Mesothelial cell of epicardium (in vitro differentiated cells): ENCODE measurements at places on chromosomes 1 and 21. TPM values are rescaled to one million over a fixed set of nuclear protein-coding genes. Genes with fewer than 3 reads are reported as not detected.
A peak's percentile ranks its signal among the peaks of the same experiment; 100 is the strongest.

The UTS2 gene
- total RNA-seq = not detected in 3 replicates

GRCh38 chr1:62840555-62840954 is 56.6 kb downstream of the ATG4C start:
- H3K4me3 ChIP-seq = no peak overlapping the region
- no peak overlapping the region for H3K27ac ChIP-seq
- no peaks in the 10 kb centered on the region for H3K27me3 ChIP-seq
- no peak for DNase-seq

- no peaks in the 10 kb centered on the region for H3K27me3 ChIP-seq
- no peak overlapping the region for H3K4me3 ChIP-seq
- H3K36me3 ChIP-seq = peaks cover 2% of the 10 kb centered on the region
- DNase-seq = no peak
- no peaks in the 10 kb centered on the region for H3K4me1 ChIP-seq
These were observed 23.9 kb downstream of the CD2 start for GRCh38 chr1:116777831-116778830.

- H3K27ac ChIP-seq = no peak overlapping the region
- DNase-seq = no peak
- H3K36me3 ChIP-seq = no peaks in the 10 kb centered on the region
- H3K27me3 ChIP-seq = no peaks in the 10 kb centered on the region
These were observed 164.8 kb downstream of the TNFSF18 start for GRCh38 chr1:172885971-172886370.

DNA sequence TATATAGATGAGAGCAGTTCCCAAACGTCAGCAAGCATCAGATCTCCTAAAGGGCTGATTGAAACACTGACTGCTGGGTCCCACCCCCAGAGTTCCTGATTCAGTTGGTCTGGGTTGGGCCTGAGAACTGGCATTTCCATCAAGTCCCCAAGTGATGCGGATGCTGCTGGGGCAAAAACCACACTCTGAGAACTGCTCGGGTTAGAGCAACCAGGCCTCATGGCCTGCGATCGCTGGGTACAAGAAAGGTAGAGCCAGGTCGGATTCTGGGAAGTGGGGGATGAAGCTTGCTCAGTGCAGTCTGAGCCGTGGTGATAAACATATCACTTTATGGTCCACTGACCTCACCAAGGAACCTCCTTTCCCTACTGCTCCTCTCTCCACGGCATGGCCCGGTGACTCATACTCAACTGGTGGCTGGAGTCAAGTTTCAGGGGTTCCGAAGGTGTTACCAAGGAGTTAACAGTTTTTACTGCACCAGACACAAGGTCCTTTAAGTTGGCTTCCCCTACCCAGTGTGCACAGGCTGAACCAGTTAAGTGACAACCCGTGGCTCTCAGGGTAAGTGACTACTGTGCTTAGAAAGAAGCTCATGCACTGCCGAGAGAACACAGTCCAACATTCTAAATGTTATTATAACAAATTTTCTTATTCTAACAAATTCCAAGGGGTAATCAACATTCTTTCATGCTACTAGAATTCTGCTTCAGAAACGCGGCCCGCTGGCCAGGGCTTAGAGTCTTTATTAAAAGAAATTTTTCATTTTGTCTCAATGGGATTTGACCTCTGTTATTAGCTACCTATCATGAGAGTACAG is 153.5 kb downstream of the TGFBR3 start:
- peak overlapping the region; percentile 62 for H3K27ac ChIP-seq
- H3K27me3 ChIP-seq = no peaks in the 10 kb centered on the region
- H3K36me3 ChIP-seq = no peaks in the 10 kb centered on the region
- no peak for DNase-seq

GRCh38 chr1:236289492-236290131 is 7.9 kb upstream of the ERO1B start:
- H3K4me1 ChIP-seq = peaks cover 7% of the 10 kb centered on the region
- no peak overlapping the region for H3K4me3 ChIP-seq
- H3K27me3 ChIP-seq = peaks cover 39% of the 10 kb centered on the region
- H3K36me3 ChIP-seq = no peaks in the 10 kb centered on the region
- H3K27ac ChIP-seq = no peak overlapping the region
- no peak for DNase-seq

- peaks cover 6% of the 10 kb centered on the region for H3K36me3 ChIP-seq
- peaks cover 38% of the 10 kb centered on the region for H3K4me1 ChIP-seq
- peak overlapping the region; percentile 98 for H3K27ac ChIP-seq
These were observed 685 bp downstream of the CRTC2 start for GRCh38 chr1:153957744-153958110.

- peaks cover 8% of the 10 kb centered on the region for H3K4me1 ChIP-seq
- no peak overlapping the region for H3K4me3 ChIP-seq
- no peak overlapping the region for H3K27ac ChIP-seq
These were observed 52.0 kb downstream of the SLX9 start for GRCh38 chr21:44991538-44992483.

The OR6F1 gene
- not detected in 3 replicates for total RNA-seq

- H3K36me3 ChIP-seq = no peaks in the 10 kb centered on the region
- H3K27me3 ChIP-seq = no peaks in the 10 kb centered on the region
- H3K4me1 ChIP-seq = peaks cover 9% of the 10 kb centered on the region
- DNase-seq = no peak
- H3K4me3 ChIP-seq = no peak overlapping the region
- H3K27ac ChIP-seq = no peak overlapping the region
These were observed 5.1 kb upstream of the HP1BP3 start for GRCh38 chr1:20792196-20792595.

GRCh38 chr21:26965040-26965906 is 1.6 kb downstream of the ADAMTS5 start:
- H3K27me3 ChIP-seq = peaks cover 36% of the 10 kb centered on the region
- peak; percentile 72 for DNase-seq
- H3K4me1 ChIP-seq = peaks cover 34% of the 10 kb centered on the region
- H3K27ac ChIP-seq = no peak overlapping the region

DNA sequence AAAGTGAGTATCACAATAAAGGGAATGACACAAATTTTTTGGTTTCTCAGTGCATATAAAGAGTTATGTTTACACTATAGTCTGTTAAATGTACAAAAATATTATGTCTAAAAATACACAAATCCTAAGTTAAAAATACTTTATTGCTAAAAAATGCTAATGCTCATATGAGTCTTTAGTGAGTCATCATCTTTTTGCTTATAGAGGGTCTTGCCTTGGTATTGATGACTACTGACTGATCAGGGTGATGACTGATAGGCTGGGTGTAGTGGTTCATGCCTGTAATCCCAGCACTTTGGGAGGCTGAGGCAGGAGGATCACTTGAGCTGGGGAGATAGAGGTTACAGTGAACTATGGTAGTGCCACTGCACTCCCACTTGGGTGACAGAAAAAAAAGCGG is 12.9 kb upstream of the NUF2 start:
- H3K4me1 ChIP-seq = peaks cover 9% of the 10 kb centered on the region
- peaks cover 2% of the 10 kb centered on the region for H3K36me3 ChIP-seq
- H3K27me3 ChIP-seq = no peaks in the 10 kb centered on the region
- no peak overlapping the region for H3K27ac ChIP-seq
- no peak for DNase-seq

The OR10J1 gene
- total RNA-seq = not detected in 3 replicates

- H3K4me1 ChIP-seq = peaks cover 31% of the 10 kb centered on the region
- H3K27ac ChIP-seq = peak overlapping the region; percentile 40
- H3K27me3 ChIP-seq = no peaks in the 10 kb centered on the region
- DNase-seq = no peak
- peaks cover 15% of the 10 kb centered on the region for H3K36me3 ChIP-seq
- H3K4me3 ChIP-seq = no peak overlapping the region
These were observed 5.0 kb downstream of the TOR1AIP2 start for GRCh38 chr1:179872558-179872957.

GRCh38 chr1:82538876-82539275 is 738.1 kb downstream of the ADGRL2 start:
- peaks cover 13% of the 10 kb centered on the region for H3K36me3 ChIP-seq
- H3K27me3 ChIP-seq = no peaks in the 10 kb centered on the region
- no peak for DNase-seq

The PTPN7 gene
- total RNA-seq = 0.31 to 0.49 TPM (median 0.32 TPM) in 3 replicates

DNA sequence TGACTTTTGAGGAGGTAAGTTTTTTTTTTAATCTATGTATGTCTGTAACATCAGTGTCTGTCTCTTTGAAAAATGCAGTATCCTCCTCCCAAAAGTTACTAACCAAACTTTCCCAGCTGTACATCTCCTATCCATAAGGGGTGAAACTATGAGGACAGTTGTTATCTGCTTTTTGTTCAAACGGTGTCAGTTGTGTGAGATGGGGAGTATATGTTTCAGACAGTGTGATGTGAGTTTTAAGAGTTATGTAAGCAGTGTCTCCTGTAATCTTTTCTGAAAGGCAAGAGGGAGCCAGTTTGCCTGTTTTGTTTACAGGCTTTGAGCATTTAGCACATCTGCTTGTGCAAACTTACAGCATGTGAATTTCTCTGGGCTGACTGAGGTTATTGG is 34.8 kb upstream of the CACYBP start:
- H3K27me3 ChIP-seq = no peaks in the 10 kb centered on the region
- no peak overlapping the region for H3K4me3 ChIP-seq
- peaks cover 2% of the 10 kb centered on the region for H3K36me3 ChIP-seq

The NR1I3 gene
- not detected in 3 replicates for total RNA-seq

- no peak for DNase-seq
- H3K27ac ChIP-seq = no peak overlapping the region
- H3K36me3 ChIP-seq = peaks cover 40% of the 10 kb centered on the region
- peaks cover 9% of the 10 kb centered on the region for H3K4me1 ChIP-seq
- H3K4me3 ChIP-seq = no peak overlapping the region
These were observed 40.1 kb downstream of the F3 start for GRCh38 chr1:94501426-94501825.

The FASLG gene
- not detected in 3 replicates for total RNA-seq

DNA sequence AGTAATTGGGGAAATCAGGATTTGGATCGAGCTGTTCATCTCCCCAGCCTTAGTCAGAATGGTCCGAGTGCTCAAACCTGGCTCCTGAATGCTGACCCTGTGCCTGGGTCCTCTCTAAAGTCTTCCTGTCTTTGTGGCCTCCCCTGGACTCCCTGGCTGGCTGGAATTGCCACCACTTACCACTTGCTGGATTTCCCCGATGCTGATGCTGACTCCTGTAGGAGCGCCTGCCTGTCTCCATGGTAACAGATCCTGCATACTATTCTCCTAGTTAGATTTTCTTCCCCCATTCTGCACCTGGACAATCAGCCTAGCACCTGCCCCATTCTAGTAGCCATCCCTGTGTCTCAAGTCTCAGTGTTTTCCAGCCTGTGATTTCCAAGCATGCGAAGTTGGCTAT is 382.2 kb upstream of the ESRRG start:
- H3K4me3 ChIP-seq = no peak overlapping the region
- H3K27ac ChIP-seq = no peak overlapping the region
- peaks cover 85% of the 10 kb centered on the region for H3K27me3 ChIP-seq
- no peak for DNase-seq
- H3K4me1 ChIP-seq = no peaks in the 10 kb centered on the region

The UBASH3A gene
- not detected in 3 replicates for total RNA-seq

The LCE3D gene
- not detected in 3 replicates for total RNA-seq

GRCh38 chr1:91234181-91234580 is 170.5 kb downstream of the HFM1 start:
- no peak overlapping the region for H3K27ac ChIP-seq
- no peaks in the 10 kb centered on the region for H3K36me3 ChIP-seq
- no peak overlapping the region for H3K4me3 ChIP-seq
- H3K4me1 ChIP-seq = no peaks in the 10 kb centered on the region
- DNase-seq = no peak

DNA sequence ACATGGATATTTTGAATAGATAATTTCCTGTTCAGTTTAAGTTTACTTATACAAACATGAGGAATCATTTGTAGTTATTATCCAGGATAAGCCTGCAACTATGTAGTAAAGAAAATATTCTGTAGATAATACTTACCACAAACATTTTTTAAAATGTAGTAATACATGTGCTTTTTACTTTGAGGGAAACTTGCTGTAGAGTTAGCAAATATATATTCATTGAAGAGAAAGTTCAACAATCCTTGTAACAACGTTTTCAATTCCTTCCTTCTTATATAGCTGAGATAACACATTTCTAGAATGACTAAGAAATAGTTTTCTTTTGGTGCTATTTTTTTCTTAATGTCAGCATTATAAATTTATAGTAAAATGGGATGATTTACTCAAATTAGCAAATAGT is 664.6 kb upstream of the ADAMTS5 start:
- H3K4me3 ChIP-seq = no peak overlapping the region
- H3K27ac ChIP-seq = no peak overlapping the region
- H3K36me3 ChIP-seq = no peaks in the 10 kb centered on the region
- no peaks in the 10 kb centered on the region for H3K27me3 ChIP-seq

GRCh38 chr1:94119796-94120569 is 965 bp downstream of the ABCA4 start:
- H3K27ac ChIP-seq = peak overlapping the region; percentile 99
- no peak for DNase-seq
- H3K36me3 ChIP-seq = no peaks in the 10 kb centered on the region
- H3K4me1 ChIP-seq = peaks cover 79% of the 10 kb centered on the region
- H3K4me3 ChIP-seq = peak overlapping the region; percentile 4

The CFHR1 gene
- total RNA-seq = 0.45 TPM in 1 of 3 replicates, not detected in the others

- no peak overlapping the region for H3K4me3 ChIP-seq
- no peak overlapping the region for H3K27ac ChIP-seq
- peaks cover 24% of the 10 kb centered on the region for H3K4me1 ChIP-seq
- DNase-seq = no peak
These were observed 239.0 kb downstream of the RHOU start for GRCh38 chr1:228974273-228974672.

GRCh38 chr1:210944252-210944651 is 189.7 kb downstream of the KCNH1 start:
- H3K36me3 ChIP-seq = no peaks in the 10 kb centered on the region
- DNase-seq = no peak
- H3K27ac ChIP-seq = no peak overlapping the region

DNA sequence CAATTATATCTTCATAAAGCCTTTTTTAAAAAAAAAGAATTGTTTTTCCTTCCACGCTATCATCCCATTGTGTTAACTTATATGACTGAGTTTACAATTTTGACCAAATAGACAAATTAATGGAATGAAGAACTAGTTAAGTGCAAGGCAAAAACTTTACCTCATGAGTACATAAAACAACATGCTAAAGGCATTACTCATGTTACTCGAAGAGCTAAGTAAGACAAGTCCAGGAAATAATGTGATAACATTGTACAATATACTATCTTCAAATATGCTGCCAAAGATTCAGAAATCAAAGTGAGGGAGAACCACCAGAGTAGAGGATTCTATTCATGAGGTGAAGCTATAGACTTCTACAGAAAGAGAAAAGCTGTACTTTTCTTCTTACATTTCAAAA is 24.2 kb upstream of the DYNLT5 start:
- no peak overlapping the region for H3K4me3 ChIP-seq
- no peak for DNase-seq
- H3K27ac ChIP-seq = no peak overlapping the region
- H3K36me3 ChIP-seq = no peaks in the 10 kb centered on the region
- H3K4me1 ChIP-seq = no peaks in the 10 kb centered on the region

DNA sequence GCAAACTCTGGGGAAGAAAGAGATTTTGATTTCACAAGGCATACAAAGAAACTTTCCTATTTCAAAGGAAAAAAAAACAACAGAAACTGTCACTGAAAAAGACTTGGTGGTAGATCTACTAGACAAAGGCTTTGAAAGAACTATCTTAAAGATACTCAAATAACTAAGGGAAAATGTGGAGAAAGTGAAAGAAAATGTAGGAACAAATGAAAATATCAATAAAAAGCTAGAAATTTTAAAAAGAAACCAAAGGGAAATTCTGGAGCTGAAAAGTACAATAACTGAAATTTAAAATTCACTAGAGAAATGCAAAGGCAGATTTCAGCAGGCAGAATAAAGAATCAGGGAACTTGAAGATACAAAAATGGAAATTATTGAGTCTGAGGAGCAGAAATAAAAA is 6.2 kb downstream of the COL6A2 start:
- peaks cover 32% of the 10 kb centered on the region for H3K27me3 ChIP-seq
- no peak overlapping the region for H3K27ac ChIP-seq
- no peak overlapping the region for H3K4me3 ChIP-seq
- H3K4me1 ChIP-seq = no peaks in the 10 kb centered on the region

The ATP5PO gene
- 156 to 159 TPM (median 158 TPM) in 3 replicates for total RNA-seq
